ENCODE measurements at places on chromosomes 5 and 9.
A peak's percentile ranks its signal among the peaks of the same experiment; 100 is the strongest.

- no peak overlapping the region for H3K4me3 ChIP-seq
- H3K27ac ChIP-seq = peak overlapping the region; percentile 66
- peaks cover 23% of the 10 kb centered on the region for H3K36me3 ChIP-seq
- DNase-seq = no peak
- peaks cover 9% of the 10 kb centered on the region for H3K27me3 ChIP-seq
Measured at GRCh38 chr9:137664676-137665075, 45.9 kb downstream of the EHMT1 start.

DNA sequence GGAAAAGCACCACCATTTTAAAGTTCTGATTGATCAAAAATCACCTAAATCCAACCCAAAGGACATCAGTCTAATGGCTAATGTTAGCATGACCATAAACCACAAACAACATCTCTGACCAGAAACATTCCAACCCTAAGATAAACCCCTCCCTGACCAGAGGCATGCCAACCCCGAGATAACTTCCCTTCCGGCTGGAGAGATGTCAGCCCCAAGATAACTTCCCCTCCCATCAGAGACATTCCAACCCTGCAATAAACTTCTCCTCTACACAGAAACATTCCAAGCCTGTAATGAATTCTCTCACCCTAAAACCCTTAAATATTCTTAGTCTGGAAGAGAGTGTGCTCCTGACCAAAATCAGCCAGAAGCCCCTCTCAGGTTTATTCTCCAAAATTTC, 364.3 kb downstream of the KCNN2 start:
- no peaks in the 10 kb centered on the region for H3K36me3 ChIP-seq
- no peaks in the 10 kb centered on the region for H3K4me1 ChIP-seq
- no peaks in the 10 kb centered on the region for H3K27me3 ChIP-seq
- no peak for DNase-seq
- no peak overlapping the region for H3K27ac ChIP-seq

GRCh38 chr5:143314099-143314498, 89.4 kb downstream of the NR3C1 start:
- DNase-seq = no peak
- no peaks in the 10 kb centered on the region for H3K36me3 ChIP-seq
- H3K27me3 ChIP-seq = no peaks in the 10 kb centered on the region
- no peaks in the 10 kb centered on the region for H3K4me1 ChIP-seq

DNA sequence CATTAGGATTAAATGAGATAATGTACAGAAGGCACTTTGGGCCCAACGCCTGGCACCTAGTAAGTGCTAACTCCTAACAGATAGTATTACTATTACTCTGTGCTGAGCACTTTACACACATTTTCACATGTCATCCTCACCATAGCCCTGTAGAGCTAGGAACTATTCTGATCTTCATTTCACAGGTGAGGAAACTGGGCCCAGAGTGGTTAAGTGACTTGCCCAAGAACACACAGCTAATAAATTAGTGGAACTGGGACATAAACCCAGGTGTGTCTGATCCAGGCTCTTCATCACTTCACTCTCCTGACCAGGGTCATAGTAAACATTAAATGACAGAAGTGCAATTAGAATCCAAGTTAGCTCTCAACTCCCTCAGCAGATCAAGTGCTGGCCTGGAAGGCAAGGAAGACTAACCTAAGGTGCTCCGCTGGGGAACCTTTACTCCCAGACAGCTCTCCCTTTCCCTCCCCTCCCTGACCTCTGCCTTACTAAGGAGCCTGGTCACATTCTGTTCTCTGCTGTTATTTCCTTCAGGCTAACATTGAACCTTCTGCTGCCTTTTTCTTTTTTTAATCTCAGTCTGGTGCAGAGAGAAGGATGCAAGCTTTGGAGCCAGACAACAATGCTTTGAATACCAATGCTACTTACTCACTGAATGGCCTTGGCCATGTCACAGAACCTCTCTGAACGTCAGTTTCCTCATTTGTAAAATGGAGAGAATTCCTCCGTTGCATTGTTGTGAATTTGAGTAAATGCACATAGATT, 4.1 kb upstream of the ADRA1B start:
- H3K4me1 ChIP-seq = peaks cover 17% of the 10 kb centered on the region
- DNase-seq = no peak
- no peak overlapping the region for H3K27ac ChIP-seq
- H3K4me3 ChIP-seq = no peak overlapping the region

DNA sequence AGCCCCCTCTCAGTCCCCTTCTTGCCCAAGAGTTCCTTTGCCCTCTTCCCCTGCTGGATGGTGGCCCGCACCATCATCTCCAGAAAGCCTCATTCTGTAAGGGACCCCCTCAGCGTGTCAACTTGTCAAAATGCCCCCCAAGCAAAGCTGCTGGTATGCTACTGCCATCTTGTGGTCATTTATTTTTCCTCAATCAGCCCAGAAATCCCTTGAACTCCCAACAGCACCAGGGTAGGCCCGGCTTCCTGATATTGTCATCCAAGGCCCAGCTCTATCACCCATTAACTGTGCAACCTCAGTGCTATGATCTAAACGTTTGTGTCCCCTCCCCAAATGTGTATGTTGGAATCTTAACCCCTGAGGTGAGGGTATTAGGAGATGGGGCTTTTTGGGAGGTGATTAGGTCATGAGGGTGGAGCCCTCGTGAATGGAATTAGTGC, 53.2 kb upstream of the FBXW11 start:
- H3K36me3 ChIP-seq = peaks cover 56% of the 10 kb centered on the region
- DNase-seq = peak; percentile 24
- H3K27ac ChIP-seq = no peak overlapping the region
- H3K4me1 ChIP-seq = no peaks in the 10 kb centered on the region
- no peak overlapping the region for H3K4me3 ChIP-seq

DNA sequence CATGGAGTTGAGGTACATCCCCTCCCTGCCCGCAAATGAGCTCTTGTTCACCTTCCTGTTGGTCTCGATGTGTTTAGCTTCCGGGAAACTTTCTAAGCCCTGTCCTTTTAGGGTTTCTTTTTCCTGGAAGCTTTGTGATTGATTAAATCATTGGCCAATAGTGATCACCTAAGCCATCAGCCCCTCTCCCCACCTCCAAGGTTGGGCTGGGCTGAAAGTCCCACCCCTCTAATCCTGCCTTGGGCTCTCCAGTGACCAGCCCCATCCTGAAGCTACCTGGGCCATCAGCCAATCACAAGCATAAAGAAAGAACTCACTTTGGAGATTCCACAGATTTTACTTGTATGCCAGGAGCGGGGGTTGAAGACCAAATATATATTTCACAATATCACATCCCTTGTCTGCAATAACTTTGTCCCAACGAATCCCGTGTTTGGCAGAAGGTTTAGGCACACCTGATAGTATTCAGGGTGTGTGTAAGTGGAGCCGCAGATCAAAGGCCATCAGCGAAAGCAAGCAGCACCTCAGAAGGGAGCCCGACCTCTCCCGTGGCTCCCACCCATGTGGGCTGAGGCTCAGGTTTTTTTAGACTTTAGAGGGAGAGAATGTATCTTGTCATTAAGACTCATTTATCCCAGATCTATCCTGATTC, 20.4 kb downstream of the ROPN1L start:
- H3K36me3 ChIP-seq = peaks cover 8% of the 10 kb centered on the region
- peaks cover 25% of the 10 kb centered on the region for H3K27me3 ChIP-seq
- peaks cover 35% of the 10 kb centered on the region for H3K4me1 ChIP-seq
- H3K27ac ChIP-seq = no peak overlapping the region

- H3K27me3 ChIP-seq = no peaks in the 10 kb centered on the region
- H3K36me3 ChIP-seq = no peaks in the 10 kb centered on the region
- DNase-seq = no peak
- H3K4me3 ChIP-seq = no peak overlapping the region
- H3K27ac ChIP-seq = no peak overlapping the region
Measured at GRCh38 chr5:117800261-117800660, 1188.1 kb downstream of the DTWD2 start.

- DNase-seq = no peak
- H3K36me3 ChIP-seq = no peaks in the 10 kb centered on the region
- no peak overlapping the region for H3K4me3 ChIP-seq
Measured at GRCh38 chr9:127050152-127050551, 72.3 kb downstream of the ANGPTL2 start.

GRCh38 chr9:101706261-101706798, 32.1 kb downstream of the GRIN3A start:
- peaks cover 18% of the 10 kb centered on the region for H3K4me1 ChIP-seq
- no peak overlapping the region for H3K27ac ChIP-seq
- H3K4me3 ChIP-seq = no peak overlapping the region
- H3K27me3 ChIP-seq = peaks cover 1% of the 10 kb centered on the region
- H3K36me3 ChIP-seq = peaks cover 2% of the 10 kb centered on the region

- peaks cover 15% of the 10 kb centered on the region for H3K4me1 ChIP-seq
- H3K4me3 ChIP-seq = peak overlapping the region; percentile 99
- DNase-seq = peak; percentile 44
- peaks cover 10% of the 10 kb centered on the region for H3K36me3 ChIP-seq
- peak overlapping the region; percentile 50 for H3K27ac ChIP-seq
Measured at GRCh38 chr9:110255463-110256379, 586 bp downstream of the TXN start.

- no peak overlapping the region for H3K27ac ChIP-seq
- peaks cover 2% of the 10 kb centered on the region for H3K27me3 ChIP-seq
- H3K36me3 ChIP-seq = no peaks in the 10 kb centered on the region
- H3K4me3 ChIP-seq = no peak overlapping the region
- H3K4me1 ChIP-seq = no peaks in the 10 kb centered on the region
Measured at GRCh38 chr5:72372331-72372730, 52.2 kb downstream of the PTCD2 start.

GRCh38 chr9:133888809-133889491, 103.2 kb downstream of the VAV2 start:
- H3K4me1 ChIP-seq = peaks cover 3% of the 10 kb centered on the region
- H3K36me3 ChIP-seq = peaks cover 9% of the 10 kb centered on the region
- peaks cover 5% of the 10 kb centered on the region for H3K27me3 ChIP-seq

DNA sequence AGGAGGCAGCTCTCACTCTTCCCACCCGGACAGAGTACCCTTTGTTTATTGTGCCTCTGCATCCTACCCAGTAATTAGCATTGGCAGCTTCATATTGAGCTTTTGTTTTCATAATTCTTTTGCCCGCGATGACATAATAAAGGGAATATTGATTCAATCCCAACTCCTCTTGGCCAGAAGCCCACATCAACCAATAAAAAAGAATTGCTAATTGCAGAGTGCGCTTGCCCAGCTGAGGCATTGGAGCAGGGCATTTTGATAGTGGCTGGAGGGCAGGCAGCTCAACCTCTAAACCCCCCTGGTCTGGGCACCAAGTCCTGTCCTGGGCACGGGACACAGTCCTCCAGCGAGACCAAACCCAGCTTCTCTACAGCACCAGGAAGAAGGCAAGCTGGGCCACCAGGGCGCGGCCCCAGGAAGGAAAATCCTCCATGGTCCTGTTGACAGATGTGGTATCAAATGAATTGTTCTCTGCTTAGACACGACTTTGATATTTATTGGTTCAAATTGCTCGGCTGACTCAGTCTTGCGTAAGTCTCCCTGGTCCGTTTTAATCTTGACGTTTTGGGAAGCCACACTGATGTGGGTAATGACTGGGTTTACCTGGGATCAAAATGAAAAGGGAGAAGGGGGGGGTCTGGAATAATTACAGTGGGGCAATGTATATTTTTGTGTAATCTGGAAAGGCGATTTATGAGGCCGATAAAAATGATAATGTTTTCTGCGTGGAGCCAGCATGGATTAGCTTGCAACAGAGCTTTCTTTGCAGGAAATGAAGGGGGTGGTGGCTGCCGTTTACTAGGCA, 220.7 kb upstream of the MSX2 start:
- no peak overlapping the region for H3K4me3 ChIP-seq
- no peak for DNase-seq
- no peak overlapping the region for H3K27ac ChIP-seq
- H3K4me1 ChIP-seq = peaks cover 10% of the 10 kb centered on the region
- no peaks in the 10 kb centered on the region for H3K36me3 ChIP-seq

- no peak overlapping the region for H3K27ac ChIP-seq
- DNase-seq = no peak
- peaks cover 13% of the 10 kb centered on the region for H3K4me1 ChIP-seq
- H3K27me3 ChIP-seq = no peaks in the 10 kb centered on the region
- H3K36me3 ChIP-seq = no peaks in the 10 kb centered on the region
- no peak overlapping the region for H3K4me3 ChIP-seq
Measured at GRCh38 chr5:112062181-112062580, 305.2 kb upstream of the NREP start.

- peak overlapping the region; percentile 45 for H3K4me3 ChIP-seq
- no peak for DNase-seq
- peaks cover 20% of the 10 kb centered on the region for H3K36me3 ChIP-seq
Measured at GRCh38 chr5:67011422-67011821, 185.2 kb downstream of the CD180 start.

DNA sequence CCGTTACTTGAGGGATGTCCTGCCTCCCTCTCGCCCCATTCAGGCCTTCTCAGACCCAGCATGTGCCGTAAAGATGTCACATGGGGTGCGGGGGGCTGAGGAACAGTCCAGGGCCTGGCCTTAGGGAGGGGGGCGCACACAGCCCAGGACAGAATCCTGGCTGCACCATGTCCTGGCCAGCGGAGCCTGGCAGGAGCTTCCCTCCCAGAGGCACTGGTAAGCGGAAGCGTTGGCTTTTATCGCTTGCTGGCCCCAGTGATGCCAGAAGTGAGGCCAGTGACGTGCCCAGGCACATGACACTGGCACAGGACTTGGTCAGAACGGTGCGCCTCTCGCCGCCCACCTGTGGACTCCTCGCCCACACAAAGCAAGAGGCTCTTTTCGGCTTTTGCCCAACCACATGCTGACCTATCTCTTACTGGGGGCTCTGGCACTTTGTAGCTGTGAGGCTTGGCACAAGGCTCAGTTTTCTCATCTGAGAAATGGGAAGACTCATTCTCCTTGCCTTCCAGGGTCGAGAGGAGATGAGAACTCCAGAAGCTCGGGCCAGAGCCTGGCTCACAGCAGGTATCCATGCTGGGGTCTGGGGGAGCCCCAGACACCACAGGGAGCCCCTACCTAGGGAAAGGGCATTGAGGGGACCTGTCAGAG, 59.0 kb downstream of the LMX1B start:
- no peaks in the 10 kb centered on the region for H3K36me3 ChIP-seq
- H3K27ac ChIP-seq = no peak overlapping the region
- no peak for DNase-seq

DNA sequence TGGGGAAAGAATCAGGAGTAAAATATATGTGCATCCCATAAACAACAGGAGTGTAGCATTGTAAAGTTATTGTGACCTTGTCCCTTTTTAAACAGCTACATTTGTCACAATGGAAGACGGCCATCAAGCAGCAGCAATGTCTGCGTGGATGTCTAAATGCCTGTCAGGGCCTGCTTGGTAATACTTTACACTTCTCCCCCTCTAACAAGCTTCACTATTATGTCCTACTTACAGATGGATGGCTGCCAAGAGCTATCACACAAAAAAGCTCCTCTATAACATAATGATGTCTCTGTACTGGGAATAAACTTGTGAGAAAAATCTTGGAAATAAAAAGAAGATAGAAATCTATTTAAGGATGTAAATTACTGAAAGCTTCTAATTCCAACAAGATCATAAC, 213.0 kb downstream of the FBXL17 start:
- no peak overlapping the region for H3K27ac ChIP-seq
- peaks cover 1% of the 10 kb centered on the region for H3K27me3 ChIP-seq
- peaks cover 4% of the 10 kb centered on the region for H3K36me3 ChIP-seq
- DNase-seq = no peak

- H3K27me3 ChIP-seq = no peaks in the 10 kb centered on the region
- no peak overlapping the region for H3K4me3 ChIP-seq
- H3K27ac ChIP-seq = no peak overlapping the region
- H3K36me3 ChIP-seq = no peaks in the 10 kb centered on the region
- H3K4me1 ChIP-seq = peaks cover 8% of the 10 kb centered on the region
Measured at GRCh38 chr5:20305463-20305862, 317.5 kb upstream of the CDH18 start.

GRCh38 chr5:29005386-29005785, 1967.0 kb upstream of the CDH9 start:
- H3K4me1 ChIP-seq = no peaks in the 10 kb centered on the region
- no peak overlapping the region for H3K4me3 ChIP-seq
- H3K27me3 ChIP-seq = peaks cover 1% of the 10 kb centered on the region
- DNase-seq = peak; percentile 33
- no peaks in the 10 kb centered on the region for H3K36me3 ChIP-seq

Data from endothelial cell (in vitro differentiated cells).